ENCODE measurements at places on chromosomes 5 and 9.

DNA sequence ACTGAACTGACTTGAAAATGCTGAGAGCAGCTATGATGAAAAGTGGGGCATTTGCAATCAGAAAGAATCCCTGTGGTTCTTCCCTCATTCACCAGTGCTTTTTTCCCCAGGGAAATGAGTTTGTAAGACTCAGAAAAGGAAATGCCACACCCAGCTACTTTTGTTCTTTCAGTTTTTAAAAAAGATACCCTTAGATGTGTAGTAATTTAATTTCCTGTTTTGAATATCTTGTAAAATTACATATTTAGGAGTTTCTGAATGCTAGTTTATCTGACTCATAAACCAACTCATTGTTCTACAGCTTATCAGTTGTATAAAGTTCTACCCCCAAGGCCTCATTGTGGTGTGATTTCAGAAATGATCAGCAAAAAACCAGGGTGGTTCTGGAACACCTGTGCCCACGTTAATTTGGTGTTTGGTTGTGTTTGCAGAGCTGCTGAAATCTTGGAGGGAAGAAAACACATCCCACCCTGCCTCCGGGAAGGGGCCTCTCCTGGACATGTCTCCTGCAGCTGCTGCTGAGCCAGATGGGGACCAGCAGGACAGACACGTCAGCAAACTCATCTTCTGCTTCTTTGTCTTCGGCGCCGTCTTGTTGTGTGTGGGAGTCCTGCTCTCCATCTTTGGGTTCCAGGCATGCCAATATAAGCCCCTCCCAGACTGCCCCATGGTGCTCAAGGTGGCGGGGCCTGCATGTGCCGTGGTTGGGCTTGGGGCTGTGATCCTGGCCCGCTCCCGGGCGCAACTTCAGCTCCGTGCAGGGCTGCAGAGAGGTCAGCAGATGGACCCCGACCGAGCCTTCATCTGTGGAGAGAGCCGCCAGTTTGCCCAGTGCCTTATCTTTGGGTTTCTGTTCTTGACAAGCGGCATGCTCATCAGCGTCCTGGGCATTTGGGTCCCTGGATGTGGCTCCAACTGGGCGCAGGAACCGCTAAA lies 2.8 kb downstream of the TMEM171 start:
- DNase-seq, result no peak

- no peak for DNase-seq
These were observed 155.8 kb downstream of the PBX3 start for GRCh38 chr9:125902831-125903512.

DNA sequence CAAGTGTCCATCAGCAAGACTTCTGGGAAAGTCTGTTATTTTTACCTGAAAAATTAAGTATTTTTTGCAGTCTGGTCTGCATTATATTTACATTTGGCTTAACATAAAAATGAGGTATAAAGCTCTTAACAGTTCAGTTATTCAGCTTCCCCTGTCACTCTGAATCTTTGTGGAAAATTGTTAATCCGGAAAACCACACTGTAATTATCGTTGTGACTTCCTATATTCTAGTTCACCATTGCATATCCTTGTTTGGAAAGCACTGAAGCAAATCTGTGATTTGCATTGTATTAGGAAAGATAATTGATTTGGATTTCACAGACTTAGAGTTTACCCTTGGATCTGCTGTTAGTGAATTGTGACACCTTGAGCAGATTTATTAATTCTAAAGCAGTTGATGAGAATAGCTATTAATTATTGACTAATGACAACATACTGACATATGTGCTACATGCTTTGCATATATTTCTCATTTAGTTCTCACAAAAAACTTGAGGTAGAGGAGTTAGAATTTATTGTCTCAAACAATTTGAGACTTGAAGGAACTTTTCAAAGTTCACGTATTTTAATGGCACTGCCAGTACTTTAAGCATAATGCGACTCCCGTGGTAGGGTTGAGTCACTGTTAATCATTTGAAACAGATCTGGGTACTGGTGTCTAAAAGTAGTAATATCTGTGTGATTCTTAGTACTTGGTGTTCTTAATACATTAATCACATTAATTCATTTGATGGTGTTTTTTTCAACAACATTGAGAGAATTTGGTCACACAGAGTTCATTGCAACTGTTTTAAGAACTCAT lies 71.8 kb upstream of the LRRC70 start:
- DNase-seq, result no peak

DNA sequence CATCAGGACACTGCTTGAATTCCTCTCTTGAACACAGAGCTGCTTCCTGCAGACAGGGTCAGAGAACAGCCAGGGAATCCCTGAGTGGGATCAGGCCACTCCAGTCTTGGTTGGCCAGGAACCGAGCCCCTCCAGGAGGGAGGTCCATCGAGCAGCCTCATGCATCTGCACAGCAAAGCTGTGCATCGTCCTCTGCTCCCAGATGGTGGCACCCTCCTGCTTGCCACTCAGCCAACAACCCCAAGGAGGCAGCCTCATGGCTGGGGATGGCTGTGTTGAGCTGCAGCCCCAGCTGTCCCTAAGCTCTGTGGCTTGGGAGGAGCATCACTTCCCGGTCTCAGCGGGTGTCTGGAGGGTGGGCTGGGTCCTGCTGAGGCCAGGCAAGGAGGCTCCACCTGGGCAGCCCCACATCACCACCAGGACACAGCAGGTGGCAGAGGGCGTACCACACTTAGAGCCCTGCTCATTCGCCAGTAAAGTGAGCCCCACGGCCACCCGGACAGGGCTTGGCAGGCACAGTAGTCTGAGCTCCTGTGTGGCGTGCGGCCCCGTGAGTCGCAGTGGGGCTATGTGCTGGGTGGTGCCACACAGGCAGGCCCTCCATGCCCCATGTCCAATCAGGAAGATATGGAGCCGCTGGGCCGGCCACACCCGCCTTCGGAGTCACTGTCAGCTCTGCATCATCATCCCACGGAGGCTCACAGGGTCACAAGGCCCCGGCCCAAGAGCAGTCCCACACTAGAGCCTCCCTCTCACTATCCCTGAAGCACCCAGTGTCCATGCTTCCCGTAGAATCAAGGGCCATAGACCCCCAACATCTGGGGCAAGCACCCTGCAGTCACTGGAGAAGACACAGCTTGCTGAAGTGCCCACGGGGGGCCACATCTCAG lies 11.9 kb downstream of the LPCAT1 start:
- no peak for DNase-seq

GRCh38 chr5:76720988-76721569 lies 5.2 kb downstream of the F2R start:
- DNase-seq, result no peak

Data from stimulated activated CD8-positive, alpha-beta memory T cell treated with anti-CD3 and anti-CD28 coated beads, Interleukin-7, amount 100 ng/mL, for 1 hour (primary cell).